Activated CD8-positive, alpha-beta memory T cell treated with anti-CD3 and anti-CD28 coated beads for 4 hours (primary cell): ENCODE measurements at places on chromosomes 6 and 20.

DNA sequence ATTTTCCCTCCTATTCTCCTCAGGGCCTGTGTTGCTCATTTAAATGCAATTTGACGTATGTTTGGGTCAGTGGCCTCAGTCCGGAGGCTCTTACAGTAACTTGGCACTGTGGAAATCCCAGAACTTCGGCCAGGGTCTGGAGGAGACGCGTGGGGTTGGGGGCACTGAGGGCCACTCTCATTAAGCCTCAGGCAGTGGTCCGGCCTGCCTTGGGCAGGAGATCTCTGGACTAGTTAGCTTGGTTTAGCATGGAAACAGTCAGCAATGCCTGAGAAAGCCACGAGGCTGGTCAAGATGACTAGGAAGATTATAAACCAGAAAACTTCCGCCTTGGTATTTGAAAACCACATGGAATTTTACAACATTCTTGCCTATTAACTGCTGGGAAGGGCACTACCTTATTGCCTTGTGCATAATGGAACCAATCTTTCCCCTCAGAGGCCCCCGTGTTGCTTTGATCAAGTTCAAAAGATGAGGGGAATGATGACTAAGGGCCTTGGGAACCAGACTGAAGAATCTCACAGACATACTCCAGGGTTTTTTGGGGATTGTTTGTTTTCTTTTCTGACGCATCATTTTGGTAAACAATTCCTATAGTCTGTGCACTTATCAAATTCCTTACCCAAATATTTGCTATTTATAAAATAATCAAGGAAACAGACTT, 206.0 kb upstream of the PREP start:
- DNase-seq = no peak

GRCh38 chr6:3281631-3282475, 23.1 kb downstream of the PSMG4 start:
- DNase-seq = no peak

GRCh38 chr20:63652192-63652980, 838 bp downstream of the STMN3 start:
- no peak for DNase-seq

- no peak for DNase-seq
These were observed 2.0 kb downstream of the PI3 start for GRCh38 chr20:45176526-45177267.

- DNase-seq = no peak
These were observed 41.4 kb downstream of the DTNBP1 start for GRCh38 chr6:15621203-15622044.

DNA sequence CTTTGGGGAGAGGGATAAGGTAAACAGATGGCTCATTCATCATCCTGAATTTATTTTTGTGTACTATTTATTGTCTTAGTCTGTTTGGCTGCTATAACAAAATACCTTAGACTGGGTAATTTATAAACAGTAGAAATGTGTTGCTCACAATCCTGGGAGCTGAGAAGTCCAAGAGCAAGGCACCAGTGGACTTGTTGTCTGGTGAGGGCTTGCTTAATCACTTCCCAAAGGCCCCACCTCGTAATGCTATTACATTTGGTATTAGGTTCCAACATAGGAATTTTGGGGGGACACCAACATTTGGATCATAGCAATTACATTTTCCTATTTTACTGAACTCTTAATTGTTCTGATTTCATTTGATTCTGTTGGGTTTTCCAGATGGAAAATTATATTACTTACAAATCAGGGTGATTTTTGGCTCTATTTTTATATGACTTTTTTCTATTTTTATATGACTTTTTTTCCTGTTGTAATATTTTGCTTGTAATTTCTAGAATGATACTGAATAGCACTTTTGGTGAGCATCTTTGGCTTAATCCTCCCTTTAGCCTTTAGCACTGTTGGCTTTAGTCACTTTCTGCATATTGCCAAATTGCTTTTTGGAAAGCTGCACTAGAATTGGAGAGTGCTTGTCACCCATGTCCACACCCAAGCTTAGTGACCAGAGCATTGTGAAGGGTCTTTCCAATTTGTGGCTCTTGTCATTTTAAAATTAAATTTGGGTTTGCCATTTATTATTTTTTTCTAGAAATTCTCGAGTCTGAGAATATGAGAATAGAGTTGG, 43.7 kb upstream of the TULP4 start:
- no peak for DNase-seq

DNA sequence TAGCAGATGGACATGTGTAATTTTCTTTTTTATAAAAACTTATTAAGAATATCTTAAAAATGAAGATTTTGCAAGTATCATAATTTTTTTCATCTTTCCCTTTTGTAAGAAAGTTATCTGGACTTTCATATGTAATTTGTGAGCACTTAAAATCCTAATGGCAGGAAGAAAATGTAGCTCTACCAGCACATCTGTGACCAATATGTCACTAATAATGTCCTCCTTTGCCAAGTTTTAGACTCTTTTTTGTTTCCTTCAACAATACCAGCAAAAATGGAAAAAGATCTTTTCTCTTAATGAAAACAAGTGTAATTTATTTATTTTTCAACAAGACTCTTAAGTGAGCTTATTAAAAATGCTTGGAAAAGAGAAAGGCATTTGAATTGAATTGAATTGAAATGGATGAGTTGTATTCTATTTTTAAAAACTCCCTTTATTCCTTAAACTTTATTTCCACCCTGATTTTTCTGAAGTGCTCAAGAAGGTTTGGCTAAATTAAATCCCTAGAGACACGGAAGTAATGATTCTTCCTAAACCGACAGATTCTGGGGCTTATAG, 110.7 kb downstream of the KIF6 start:
- no peak for DNase-seq

- no peak for DNase-seq
These were observed 141.7 kb downstream of the ADGRG6 start for GRCh38 chr6:142443532-142443931.

DNA sequence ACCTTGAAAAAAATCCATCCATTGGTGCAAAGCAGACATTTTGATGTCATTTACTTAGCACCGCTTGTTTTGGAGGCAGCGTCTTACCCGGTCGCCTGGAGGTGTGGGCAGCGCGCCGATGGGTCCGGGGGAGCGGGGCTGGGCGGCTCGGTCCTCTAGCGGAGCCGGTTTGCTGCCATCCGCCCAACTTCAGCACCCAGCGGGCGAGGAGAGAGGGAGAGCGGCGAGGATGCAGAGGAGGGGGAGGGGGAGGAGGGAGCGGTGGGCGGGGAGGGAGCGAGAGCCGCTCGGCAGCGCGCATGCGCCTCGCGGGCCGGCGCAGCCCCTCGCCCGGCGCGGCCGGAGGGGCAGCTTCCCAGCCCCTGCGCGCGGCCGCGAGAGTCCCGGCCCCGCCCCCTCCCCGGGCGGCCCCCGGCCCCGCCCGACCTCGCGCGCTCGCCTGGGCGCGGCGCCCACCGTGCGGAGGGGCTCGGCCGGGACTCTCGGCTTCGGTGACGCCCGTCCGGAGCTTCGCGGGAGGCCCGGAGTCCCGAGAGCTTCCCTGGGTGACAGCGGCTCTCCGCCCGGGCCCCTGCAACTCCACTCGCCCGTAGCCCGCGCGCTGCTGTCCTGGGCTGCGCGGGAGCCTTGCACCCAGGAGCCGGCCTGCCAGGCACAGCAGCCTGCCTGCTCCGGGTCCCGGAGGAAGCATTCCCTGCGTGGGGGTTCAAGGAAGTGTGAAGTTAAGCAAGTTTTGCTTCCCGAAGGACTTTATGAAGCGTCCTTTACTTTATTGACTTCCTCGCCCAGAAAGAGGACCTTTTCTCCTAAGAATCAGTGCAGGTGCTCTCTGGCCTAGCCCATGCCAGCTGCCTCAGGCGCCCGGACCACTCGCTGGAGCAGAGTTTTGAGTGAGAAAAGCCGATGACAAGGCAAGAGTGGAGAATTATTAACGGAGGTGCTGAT, at the start of gene RGS17:
TSS of gene RGS17 (minus strand) at position 246 of the 945 bp plus-strand sequence. CDS start 87,264 bp downstream, outside the sequence.
- DNase-seq = no peak

GRCh38 chr6:126540161-126540560, 200.2 kb downstream of the CENPW start:
- no peak for DNase-seq

- no peak for DNase-seq
These were observed 154.6 kb upstream of the SOX4 start for GRCh38 chr6:21438986-21439352.

- no peak for DNase-seq
These were observed 36.1 kb downstream of the ELOVL2 start for GRCh38 chr6:11007715-11008608.

DNA sequence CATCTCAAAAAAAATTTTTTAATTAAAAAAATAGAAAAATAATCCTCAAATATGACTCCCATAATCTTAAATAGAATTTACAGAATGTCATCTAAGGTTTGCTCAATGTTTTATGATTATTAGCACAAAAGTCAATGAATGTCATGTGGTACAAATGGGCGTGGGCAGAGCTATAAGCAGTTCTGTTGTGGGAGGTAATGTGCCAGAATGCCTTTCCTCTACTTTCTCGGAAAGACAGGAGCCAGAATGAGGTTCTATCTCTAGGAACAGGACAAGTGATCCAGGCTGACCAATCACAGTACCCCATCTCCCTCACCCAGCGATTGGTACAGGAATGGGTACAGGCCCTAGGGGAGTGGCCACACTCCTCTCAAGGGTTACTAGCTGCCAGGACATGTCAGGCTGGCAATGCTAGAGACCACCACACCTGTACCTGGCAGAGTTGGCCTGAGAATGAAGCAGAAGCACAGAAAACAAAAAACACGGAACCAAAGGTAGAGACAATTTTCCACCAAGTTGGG, 15.1 kb downstream of the RALGAPA2 start:
- no peak for DNase-seq

- no peak for DNase-seq
These were observed 134.0 kb downstream of the QRSL1 start for GRCh38 chr6:106763361-106763760.

- DNase-seq = no peak
These were observed 92.6 kb upstream of the RIPOR2 start for GRCh38 chr6:25028328-25028727.

- DNase-seq = no peak
These were observed 481.9 kb downstream of the GJA1 start for GRCh38 chr6:121917263-121917829.

- no peak for DNase-seq
These were observed 131.5 kb downstream of the TFAP2C start for GRCh38 chr20:56760610-56761009.

DNA sequence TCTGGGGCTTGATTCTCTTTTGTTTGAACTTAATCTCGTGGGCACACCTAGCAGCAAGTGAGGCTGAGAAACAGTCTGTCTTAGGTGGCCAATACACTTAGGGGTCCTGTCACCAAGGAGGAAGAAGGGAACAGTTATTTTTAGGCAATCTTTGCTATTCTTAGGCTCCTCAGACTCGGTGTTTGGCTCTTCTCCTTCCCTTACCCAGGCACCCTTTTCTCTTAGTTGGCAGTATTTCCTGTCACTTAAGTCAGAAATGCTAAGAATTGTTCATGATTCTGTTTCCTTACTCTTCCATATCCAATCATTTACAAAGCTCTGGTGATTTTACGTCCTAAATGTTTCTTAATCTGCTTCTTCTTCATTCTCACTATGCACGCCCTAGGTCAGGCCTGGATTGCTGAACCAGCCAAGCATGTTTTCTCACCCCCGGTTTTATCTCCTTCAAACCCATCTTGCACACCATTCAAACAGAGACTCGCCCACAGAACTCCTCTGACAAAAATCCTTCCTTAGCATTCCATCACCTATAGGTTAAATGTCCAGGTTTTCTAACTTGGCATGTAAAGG, 45.2 kb upstream of the TMEM217 start:
- no peak for DNase-seq

- DNase-seq = no peak
These were observed 16.3 kb downstream of the TRAF3IP2 start for GRCh38 chr6:111589366-111589765.

DNA sequence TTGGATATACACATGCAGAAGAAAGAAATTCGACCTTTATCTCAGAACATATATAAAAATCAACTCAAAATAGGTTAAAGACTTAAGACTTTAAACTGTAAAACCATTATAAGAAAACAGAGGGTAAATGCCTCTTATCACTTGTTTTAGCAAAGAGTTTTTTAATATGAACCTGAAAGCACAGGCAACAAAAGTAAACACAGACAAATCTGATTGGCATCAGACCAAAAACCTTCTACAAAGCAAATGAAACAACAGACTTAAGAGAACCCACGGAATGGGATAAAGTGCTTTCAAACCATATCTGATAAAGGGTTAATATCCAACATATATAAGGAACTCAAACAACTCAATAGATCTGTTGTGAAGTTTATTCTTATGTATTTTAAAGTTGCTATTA, 309.9 kb upstream of the OPRM1 start:
- no peak for DNase-seq

- no peak for DNase-seq
These were observed 28.8 kb downstream of the FERMT1 start for GRCh38 chr20:6094063-6094462.

GRCh38 chr6:112005013-112005371, 48.9 kb upstream of the CCN6 start:
- DNase-seq = no peak

DNA sequence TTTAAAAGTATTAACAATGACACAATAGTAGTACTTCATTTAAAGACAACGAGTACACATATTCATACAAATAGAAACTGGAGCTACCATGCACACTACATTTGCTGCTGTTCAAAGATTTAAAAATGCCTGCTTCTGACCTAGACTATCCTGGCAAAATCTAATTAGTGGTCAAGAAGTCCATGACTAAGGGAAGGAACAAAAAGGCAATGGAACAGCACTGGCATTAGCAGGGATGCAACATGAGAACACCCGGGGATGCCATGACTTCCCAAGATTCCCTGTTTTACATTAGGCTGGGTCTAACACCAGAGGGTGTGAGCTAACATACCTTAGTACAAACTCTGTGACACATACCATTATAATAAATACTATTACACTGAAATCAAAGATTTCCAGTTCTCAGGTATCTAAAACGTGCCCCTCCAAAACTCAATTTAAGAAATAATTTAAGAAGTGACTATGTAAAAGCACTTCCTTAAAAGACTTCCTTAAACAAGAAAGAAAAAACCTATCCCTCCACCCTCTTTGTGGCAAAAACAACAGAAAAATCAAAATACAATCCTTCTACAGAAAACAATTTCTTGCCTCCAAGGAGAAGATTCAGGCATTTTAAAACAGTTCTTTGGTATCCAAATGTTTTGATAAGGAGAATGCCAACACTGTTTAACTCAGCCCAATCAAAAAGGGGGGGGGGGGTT, 25.5 kb downstream of the CHD6 start:
- no peak for DNase-seq

GRCh38 chr6:131549811-131550210, 23.2 kb upstream of the ARG1 start:
- DNase-seq = no peak

- DNase-seq = no peak
These were observed 28.6 kb downstream of the RALY start for GRCh38 chr20:34022151-34022838.

GRCh38 chr6:79755967-79756366, 124.8 kb downstream of the SH3BGRL2 start:
- DNase-seq = no peak

GRCh38 chr20:35820715-35821114, 48.9 kb downstream of the PHF20 start:
- DNase-seq = no peak

GRCh38 chr6:113221850-113222249, 635.3 kb upstream of the MARCKS start:
- DNase-seq = no peak
